Mammary epithelial cell (primary cell): ENCODE measurements at places on chromosomes 11 and 22. TPM values are rescaled to one million over a fixed set of nuclear protein-coding genes. Genes with fewer than 3 reads are reported as not detected.
A peak's percentile ranks its signal among the peaks of the same experiment; 100 is the strongest.

GRCh38 chr11:83410605-83411565 lies 124.7 kb upstream of the CCDC90B start:
- no peak for DNase-seq

GRCh38 chr11:9347100-9347499 lies 32.7 kb upstream of the TMEM41B start:
- no peak for DNase-seq

DNA sequence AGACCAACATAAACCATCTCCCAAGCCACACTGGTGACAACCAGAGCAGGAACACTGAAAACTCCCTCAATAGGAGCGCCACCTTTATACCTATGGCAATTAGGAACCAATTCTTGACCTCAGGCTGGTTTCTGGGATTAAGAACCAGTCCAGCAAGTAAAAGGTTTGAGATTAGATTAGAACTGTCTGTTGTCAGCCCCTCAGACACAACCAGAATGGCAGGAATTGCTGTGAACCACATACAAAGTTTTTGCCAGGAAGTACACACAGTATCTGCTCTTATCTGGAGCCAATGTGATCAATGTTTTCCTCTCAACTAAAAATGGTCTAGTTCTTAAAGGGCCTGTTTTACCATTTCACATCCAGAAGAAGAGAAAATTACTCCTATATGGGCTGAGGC lies 55.2 kb downstream of the RBFOX2 start:
- no peak for DNase-seq

GRCh38 chr22:48742556-48743343 lies 1084.9 kb downstream of the BRD1 start:
- DNase-seq = no peak

GRCh38 chr22:20404881-20405280 lies 10.9 kb downstream of the ZNF74 start:
- DNase-seq = no peak

GRCh38 chr11:3767536-3767935 lies 29.8 kb downstream of the NUP98 start:
- no peak for DNase-seq

GRCh38 chr11:110501428-110501827 lies 71.7 kb downstream of the FDX1 start:
- no peak for DNase-seq

The OR4C12 gene
- total RNA-seq = not detected

DNA sequence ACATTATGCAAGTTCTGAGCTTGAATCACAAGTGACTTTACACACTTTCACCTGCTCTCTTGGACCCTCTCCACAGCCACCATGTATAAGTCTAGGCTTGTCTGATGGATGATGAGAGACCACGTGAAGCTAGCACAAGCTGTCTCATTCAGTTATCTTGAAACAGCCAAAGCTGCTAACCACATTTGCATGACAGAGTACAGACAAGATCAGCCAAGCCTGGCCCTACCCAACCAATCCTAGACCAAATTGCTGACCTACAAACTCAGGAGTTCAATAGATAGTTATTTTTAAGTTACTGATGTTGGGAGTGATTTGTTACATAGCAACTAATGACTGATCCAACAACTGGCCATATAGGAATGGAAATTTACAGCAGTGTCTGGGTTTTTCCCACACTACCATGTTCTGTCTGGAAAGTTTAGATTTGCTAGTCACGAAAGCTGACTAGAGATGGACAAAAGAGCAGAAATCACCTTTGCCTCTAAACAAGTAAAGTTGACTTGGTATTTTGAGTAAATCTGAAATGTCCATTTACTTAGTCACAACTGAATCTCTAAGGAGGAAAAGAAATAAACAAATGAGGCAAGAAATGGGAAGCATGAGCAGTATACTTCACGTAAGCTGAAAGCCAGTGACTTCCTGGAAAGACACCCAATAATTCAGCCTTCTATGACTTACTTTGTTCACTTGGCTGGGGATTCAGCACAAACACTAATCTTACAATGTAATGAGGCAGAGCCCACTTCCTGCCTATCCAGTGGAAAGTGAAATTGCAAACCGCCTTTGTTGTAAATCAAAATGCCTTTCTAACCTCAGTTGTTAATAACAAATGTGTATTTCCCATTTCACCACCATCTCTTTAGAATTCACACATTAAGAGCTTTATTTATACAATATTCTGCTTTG lies 101.7 kb downstream of the FAM181B start:
- peak; percentile 40 for DNase-seq

The FXYD6 gene
- not detected for total RNA-seq
